ENCODE measurements at places on chromosomes 3 and 15.

GRCh38 chr3:158097081-158097592 is 9.1 kb downstream of the SHOX2 start:
- DNase-seq, result peak; percentile 66

- no peak for DNase-seq
Measured at GRCh38 chr3:97872525-97873042, 50.8 kb downstream of the CRYBG3 start.

- no peak for DNase-seq
Measured at GRCh38 chr3:57003676-57004075, 56.8 kb upstream of the SPATA12 start.

DNA sequence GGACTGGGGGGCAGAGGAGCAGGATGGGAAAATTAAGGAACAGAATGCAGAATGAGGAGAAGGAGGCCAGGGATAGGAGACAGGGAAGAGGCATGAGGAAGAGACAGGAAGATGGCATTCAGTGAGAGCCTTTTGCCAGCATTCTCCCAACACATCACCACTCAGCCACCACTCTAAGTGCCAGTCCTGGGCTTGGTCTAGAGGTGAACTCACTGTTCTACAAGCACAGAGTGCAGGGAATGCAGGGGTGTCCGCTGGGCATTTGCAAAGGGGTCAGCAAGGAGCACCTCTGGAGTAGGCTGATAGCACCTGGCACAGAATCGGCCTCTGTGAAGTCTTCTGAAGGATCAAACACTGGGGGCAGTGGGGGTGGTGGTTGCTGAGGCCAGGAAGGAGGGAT is 14.6 kb upstream of the IGDCC3 start:
- DNase-seq, result no peak

- no peak for DNase-seq
Measured at GRCh38 chr3:172229462-172229861, 190.1 kb downstream of the FNDC3B start.

DNA sequence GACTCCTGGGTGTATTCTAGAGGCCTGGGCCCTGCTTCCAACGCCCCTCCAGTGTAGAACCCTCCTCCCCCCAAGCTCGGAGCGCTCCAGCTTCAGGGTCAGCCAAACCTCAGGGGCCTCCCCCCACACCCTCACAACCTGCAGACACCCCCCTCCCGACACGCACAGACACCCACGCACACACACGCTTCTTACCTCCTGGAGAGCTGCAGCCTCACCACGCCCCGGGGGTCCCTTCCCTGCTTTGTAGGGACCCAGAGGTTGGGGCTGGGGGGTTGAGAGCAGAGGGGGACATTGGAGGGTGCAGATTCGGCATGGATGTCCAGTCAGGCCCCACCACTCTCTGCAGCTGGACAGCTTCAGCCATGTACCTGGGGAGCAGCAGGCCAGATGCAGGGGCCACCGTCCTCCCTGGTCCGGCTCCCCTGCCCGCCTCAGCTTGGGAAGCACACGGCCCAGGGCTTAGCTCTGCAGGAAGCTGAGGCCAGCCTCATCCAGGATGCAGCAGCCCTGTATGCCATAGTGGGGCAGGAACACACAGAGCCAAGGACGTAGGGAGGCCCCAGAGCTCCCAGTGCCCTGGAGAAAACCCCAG is 13.0 kb downstream of the ZDHHC19 start:
- DNase-seq, result no peak

DNA sequence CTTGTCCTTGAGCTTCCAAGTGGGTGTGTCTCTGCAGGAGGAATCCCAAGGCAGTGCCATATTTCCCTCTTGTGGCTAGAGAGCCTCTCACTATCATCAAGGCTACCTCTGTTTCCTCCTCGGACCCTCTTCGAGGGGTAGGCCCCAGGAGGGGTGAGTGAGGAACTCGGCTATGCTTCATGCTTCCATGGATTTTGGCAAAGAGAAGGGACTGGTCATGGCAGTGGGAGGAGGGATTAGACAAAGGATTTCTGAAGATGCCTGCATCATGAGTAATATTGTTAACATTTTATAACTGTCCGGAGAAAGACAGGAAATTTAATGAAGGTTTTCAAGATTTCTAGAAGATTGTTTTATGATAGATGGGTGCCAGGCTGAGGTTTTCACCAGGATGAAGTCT is 241.5 kb downstream of the CLSTN2 start:
- no peak for DNase-seq

- DNase-seq, result no peak
Measured at GRCh38 chr3:99250821-99251355, 349.4 kb upstream of the DCBLD2 start.

- no peak for DNase-seq
Measured at GRCh38 chr3:55322638-55323037, 164.5 kb downstream of the WNT5A start.

DNA sequence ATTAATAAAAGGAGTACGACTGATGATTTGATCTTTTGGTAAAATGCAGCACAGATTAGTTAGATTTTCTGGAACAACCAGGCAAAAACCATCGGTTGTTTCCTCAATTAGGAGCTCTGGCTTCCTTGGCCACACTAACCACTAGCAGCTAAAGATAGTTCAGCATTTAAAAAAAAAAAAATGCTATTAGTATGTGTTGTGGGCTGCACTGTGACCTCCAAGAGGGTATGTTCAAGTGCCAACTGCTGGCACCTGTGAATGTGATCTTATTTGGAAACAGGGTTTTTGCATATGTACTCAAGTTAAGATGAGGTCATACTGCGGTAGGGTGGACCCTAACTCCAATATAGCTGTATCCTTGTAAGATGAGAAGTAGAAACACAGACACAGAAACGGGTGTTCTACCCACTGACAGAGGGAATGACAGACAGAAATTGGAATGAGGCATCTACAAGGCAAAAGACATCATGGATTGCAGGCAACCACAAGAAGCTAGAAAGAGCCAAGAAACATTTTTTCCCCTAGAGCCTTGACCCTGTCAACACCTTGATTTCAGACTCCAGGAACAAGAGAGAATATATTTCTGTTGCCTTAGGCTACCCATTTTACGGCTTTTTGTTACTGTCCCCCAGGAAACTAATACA is 534.6 kb upstream of the ROBO2 start:
- DNase-seq, result no peak

DNA sequence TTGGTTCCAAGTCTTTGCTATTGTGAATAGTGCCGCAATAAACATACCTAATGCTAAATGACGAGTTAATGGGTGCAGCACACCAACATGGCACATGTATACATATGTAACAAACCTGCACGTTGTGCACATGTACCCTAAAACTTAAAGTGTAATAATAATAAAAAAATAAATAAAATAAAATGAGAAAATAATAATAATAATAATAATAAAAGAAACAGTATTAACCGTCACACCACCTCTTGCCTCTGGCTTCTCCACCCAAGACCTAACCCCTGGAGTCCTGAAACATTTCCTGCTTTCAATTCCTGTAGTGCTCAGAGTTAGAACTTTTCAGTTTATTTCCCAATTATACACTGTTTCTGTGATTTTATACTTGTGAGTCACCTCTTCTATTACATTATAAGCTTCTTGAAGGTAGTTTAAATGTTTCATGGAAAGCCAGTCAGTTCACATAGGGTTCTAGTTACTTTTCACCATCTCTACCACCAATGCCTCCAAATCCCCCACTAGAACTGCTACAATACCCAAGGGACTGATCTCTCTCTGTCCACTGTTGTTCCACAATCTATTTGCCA is 18.4 kb upstream of the GHSR start:
- no peak for DNase-seq

DNA sequence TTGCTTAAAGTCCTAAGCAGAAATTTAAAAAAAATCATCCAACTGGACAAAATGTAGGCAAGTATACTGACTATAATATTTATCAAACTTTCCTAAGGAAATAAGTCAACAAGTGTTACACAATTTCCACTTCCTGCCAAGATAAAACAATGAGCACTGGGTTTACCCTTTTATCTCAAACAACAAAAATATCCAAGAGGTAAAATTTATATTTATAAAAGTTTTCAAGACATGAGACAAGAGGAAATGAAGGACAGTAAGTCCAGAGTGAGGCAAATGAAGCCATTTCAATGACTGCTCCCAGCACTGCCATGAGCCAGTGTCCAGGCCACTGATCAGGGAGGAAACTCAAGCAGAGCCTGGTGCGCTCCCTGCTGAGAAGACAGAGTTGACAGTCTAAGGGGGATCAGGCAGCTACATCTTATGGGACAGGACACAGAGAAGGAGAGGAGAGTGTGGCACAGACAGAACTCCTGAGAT is 439.4 kb downstream of the RAP2B start:
- DNase-seq, result no peak

- no peak for DNase-seq
Measured at GRCh38 chr3:126152901-126153694, 27.3 kb downstream of the ALDH1L1 start.

DNA sequence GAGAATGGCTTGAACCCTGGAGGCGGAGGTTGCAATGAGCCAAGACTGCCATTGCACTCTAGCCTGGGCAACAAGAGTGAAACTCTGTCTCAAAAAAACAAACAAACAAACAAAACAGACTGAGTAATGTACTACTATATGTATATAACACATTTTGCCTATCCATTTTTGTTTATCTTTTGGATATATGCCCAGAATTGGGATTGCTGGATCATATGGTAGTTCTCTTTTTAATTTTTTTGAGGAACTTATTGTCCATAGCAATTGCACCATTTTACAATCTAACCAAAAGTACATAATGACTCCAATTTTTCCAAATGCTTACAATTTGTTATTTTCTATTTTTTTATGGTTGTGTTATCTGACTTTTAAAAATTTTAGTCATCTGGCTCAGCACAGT is 47.3 kb downstream of the GMPS start:
- no peak for DNase-seq

- no peak for DNase-seq
Measured at GRCh38 chr15:31175484-31175883, 74.0 kb upstream of the TRPM1 start.

DNA sequence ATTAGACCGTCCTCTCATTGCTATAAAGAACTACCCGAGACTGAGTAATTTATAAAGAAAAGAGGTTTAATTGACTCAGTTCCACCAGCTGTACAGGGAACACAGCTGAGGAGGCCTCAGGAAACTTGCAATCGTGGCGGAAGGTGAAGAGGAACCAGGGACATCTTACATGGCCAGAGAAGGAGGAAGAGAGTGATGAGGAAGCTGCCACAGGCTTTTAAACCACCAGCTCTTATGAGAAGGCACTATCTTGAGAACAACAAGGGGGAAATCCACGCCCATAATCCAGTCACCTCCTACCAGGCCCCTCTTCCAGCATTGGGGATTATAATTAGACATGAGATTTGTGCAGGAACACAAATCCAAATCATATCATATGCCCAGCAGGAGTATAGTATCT is 138.5 kb downstream of the ALCAM start:
- peak; percentile 54 for DNase-seq
